NCI-H446 (cell line): ENCODE measurements at places on chromosomes 4 and X.
A peak's percentile ranks its signal among the peaks of the same experiment; 100 is the strongest.

- no peak for DNase-seq
Observed at GRCh38 chrX:41192880-41193279, 107.6 kb downstream of the USP9X start.

- no peak for DNase-seq
Observed at GRCh38 chrX:42274151-42274550, 350.8 kb upstream of the CASK start.

DNA sequence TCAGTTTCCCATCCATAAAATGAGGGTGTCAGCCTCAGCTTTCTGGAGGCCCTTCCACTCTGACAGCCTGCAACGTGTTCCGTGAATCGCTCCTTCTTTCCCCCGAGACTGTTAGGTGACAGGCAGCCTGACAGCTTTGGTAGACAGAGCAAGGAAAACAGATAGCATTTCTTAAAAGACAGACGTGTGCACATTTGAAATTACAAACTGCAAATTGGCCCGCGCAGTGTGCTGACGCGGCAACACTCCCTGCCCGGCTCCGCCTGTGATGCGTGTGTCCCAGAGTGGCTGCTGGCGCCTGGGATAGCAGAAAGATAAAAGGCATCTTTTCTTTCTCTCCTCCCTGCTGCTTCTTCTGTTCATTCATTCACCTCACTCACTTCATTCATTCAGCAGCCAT, 245.3 kb downstream of the AFAP1 start:
- no peak for DNase-seq

DNA sequence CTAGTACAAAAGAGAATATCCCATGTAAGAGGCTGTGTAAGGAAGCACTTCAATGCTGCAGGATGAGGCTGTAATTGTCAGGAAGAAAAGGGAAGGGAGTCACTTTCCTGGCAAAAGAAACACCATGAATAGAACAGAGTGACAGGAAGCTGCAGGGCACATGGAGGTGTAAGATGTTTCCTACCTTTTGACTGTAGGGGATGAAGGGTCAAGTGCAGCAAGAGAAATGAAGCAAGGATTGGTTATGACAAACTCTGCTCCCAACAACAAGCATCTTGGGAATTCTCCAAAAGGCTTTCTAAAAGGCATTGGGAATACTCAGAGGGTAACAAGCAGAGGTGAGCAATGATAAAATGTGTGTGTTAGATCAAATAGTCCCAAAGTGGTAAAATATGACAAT, 74.3 kb upstream of the NPY2R start:
- no peak for DNase-seq

DNA sequence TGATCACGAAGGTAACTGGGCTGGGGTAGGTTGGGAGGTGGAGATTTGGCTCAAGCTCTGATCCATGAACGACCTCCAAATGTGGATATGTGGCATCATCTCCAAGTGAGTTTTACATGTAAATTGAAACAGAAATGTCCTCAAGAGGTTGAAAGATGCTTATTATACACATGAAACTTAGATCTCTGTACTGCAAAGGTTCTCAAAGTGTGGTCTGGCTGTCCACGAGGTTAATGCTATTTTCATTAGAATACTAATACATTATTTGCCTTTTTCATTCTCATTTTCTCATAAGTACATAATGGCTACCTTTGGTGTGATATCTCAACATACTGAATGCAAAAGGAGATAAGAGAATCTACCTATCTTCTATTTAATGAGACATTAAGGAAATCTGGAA, 198.2 kb downstream of the RASL11B start:
- no peak for DNase-seq

DNA sequence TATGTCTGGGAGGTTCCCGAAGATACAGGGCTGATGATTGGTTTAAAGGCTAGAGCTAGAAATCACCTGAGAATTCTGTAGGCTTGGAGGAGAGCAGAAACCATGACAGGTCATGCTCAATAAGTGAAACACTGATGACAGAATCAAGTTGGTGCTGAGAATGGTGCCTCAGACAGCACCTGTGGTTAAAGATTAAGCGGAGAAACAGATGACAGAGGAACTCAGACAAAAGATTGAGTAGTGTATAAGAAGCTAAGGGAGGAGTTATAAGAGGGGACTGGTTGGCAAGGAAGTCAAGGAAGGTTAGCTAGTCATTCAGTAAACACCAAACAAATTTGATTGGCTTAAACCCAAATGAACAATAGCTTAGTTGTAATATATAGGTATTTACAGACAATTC, 385.4 kb upstream of the CNKSR2 start:
- DNase-seq: no peak

- DNase-seq: no peak
Observed at GRCh38 chr4:40587826-40588225, 41.8 kb downstream of the RBM47 start.

- no peak for DNase-seq
Observed at GRCh38 chrX:53320543-53321229, 39.3 kb upstream of the IQSEC2 start.

DNA sequence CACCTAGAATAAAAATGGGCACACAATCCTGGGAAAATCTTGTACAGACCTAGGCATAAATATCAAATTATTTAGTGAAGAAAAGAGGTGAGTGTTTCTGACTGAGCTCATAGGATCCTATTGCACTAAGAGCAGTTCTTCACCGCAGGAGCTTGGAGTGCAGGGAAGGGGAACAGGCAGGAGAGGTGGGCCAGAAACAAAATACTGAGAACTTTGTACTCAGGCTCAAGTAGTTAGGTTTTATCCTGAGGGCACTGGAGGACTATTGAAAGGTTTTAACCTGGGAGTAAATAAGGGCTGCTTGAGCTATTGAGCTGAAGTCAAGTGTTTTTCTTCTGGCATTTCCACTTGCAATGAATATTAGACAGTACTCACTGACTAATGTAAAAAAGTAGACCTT, 12.2 kb downstream of the EPHA5 start:
- DNase-seq: no peak

DNA sequence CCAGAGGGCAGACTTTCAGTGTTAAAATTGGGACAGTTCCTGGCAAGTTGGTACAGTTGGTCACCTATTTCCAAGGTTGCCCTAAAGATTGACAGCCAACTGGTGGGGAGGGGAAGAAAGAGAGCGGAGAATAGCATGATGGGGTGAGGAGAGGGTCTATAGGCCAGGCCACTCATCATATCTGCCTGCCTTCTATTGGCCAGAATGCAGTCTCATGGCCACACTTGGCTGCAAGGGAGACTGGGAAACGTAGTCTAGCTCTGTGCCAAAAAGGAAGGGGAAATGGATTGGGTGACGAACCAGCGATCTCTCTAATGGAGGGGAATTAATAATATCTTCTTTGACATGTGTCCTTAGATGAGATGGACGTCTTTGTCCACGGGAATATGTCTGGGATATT, 197.4 kb upstream of the ATP6AP2 start:
- DNase-seq: no peak

GRCh38 chrX:124502166-124502565, 155.8 kb downstream of the SH2D1A start:
- no peak for DNase-seq

- no peak for DNase-seq
Observed at GRCh38 chr4:43113196-43113595, 220.7 kb downstream of the GRXCR1 start.

DNA sequence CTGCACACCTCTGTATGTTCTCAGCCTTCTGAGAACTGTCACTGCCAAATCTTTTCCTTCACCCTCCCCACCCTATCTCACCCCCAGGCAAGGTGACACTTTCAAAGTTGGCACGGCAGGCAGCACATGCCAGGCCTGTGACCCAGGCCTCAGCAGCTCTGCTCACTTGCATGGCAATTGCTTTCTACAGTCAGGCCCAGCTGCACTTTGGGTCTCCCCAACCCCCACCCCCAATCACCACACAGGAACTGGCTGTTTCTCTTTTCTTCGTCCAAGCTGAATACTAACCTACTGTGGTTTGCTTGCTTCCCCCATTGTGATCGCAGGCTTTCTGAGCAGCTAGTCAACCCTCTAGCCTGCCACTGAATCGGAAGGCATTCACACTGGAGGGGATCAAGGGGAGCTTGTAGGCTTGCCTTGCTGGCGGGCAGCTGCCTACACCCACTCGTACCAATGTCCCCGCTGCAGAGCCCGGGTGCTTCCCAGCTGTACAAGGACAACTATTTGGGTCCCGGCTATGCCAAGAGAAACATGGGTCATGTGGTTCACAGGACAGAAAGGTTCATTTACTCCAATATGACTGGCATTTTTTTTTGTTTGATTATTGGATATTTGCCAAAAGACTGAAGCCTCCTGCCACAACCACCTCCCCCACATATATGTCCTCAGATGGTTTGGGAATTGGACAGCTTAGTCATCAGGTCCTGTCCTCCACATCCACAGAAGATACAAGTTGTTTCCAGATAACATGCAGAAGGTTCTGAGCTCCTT, 28.1 kb downstream of the SLC25A43 start:
- no peak for DNase-seq

GRCh38 chr4:107997794-107998193, 8.1 kb downstream of the HADH start:
- DNase-seq: no peak

- no peak for DNase-seq
Observed at GRCh38 chr4:125365731-125366130, 51.0 kb downstream of the FAT4 start.

DNA sequence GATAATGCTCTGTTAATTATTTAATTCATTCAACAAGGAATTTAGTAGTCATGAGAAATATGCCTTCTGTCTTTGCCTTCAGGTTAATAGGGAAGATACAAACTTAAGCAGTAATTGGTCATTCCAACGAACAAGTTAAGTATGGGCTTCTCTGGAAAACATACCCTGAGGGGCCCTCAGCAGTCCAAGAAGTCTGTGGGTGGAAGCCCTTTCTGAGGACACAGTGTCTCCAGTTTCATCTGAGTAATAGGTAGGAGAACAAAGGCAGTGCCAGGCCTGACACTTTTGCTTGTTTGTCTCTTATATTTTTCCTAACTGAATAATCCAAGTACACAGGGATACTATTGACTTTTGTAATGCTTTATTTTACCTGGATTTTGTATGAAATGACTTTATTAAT, 262.5 kb downstream of the FBXW7 start:
- no peak for DNase-seq

GRCh38 chrX:51484616-51485015, 11.8 kb downstream of the NUDT11 start:
- no peak for DNase-seq

GRCh38 chrX:18449236-18449635, 23.8 kb downstream of the CDKL5 start:
- no peak for DNase-seq

GRCh38 chr4:99945718-99946355, 581 bp downstream of the DNAJB14 start:
- peak; percentile 28 for DNase-seq

- no peak for DNase-seq
Observed at GRCh38 chr4:76681996-76682395, 215.9 kb downstream of the SOWAHB start.

- no peak for DNase-seq
Observed at GRCh38 chr4:112077743-112078142, 67.5 kb upstream of the FAM241A start.

DNA sequence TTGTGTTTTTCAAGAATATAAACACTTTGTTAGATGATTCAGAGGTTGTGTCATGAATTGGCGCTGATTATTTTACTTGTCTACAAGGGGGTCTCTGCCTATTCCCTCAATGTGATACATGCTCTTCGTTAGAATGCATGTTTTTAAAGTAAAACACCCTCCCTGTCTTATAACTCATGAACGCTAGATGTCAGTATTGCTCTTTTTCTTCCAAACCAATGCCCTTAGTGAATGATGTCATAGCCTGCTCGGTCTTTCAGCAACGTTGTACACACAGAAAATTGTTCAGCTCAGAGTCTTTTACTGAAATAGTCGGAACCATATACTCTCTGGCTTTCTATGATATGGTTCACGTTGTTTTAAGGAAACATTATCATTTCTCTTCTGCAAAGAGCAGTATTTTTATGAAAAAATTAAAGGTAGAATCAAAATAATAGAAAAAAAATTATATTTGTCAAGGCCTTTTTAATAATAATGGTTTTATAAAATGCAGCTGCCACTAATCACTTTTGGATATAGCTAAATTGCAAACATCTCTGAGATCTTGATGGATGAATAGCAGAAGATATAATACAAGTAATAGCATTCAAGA, 292.9 kb downstream of the TLL1 start:
- DNase-seq: peak; percentile 70

DNA sequence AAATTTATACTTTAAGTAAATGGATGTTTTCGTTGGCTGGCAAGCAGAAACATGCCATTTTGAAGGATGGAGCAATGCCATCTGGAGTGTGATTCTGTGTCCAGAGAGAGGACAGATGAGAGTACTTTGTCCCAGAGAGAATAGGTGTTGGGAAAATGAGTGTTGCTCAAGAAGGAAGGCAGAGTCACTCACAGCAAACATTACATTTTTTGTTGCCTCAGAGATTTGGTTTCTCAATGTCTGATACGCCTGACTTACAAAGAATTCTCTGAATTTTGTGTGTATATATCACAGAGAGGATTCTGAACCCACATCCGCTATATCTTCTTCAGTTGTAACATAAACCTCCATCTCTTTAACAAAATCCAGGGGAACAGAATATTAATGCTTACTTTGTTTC, 102.8 kb upstream of the PCDH18 start:
- DNase-seq: peak; percentile 74

DNA sequence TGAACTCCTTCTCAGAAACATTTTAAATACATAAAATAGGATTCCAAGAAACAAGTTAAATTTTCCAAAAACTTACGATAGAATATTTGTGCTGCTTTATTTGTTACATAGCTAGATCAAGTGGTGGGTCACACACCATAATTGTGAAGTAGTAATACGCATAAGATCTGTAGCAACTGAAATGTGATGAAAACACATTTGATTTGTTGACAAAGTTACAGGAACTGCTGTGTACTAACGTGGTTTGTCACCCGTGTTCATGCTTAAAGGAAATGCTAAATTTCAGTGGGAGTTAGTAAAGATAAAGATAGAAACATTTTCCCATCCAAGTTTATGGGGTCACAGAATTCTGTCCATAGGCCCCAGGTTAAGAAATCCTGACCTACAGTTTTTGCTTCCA, 34.1 kb upstream of the PHEX start:
- DNase-seq: no peak

GRCh38 chr4:3384771-3385710, 56.7 kb upstream of the HGFAC start:
- no peak for DNase-seq

DNA sequence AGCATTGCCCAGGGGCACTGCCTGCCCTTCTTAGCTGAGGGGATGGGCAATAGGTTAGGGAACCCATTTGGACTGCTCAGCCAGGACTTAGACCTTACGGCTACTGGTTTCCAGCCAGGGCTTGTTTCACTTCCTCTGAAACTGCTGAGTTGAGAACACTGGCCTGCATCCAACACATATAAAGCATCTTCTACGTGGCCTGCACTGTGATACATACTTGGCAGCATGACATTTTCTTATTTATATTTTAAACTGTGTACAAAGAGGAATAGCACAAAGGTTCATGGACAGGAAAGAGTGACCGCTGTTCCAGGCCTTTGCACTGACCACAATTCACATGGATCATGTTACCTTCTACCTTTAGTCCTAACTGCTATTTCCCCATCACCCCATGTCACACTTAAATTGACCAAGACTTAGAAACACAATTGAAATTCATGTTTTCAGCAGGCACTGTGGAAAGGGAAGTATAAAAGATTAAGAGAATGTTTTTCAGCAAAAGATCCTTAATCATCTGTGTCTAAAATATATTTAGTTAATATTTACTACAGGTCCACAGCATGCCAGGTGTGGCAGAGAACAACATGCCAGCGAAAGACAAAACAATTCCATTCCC, 43.7 kb downstream of the NLGN4X start:
- DNase-seq: no peak

- DNase-seq: no peak
Observed at GRCh38 chr4:148986951-148987350, 544.7 kb upstream of the NR3C2 start.

GRCh38 chr4:35506161-35506560, 738.2 kb downstream of the ARAP2 start:
- no peak for DNase-seq
